ENCODE measurements at places on chromosomes 2 and 18.

GRCh38 chr2:121021685-121022084 is 263.3 kb downstream of the TFCP2L1 start:
- no peak for DNase-seq

DNA sequence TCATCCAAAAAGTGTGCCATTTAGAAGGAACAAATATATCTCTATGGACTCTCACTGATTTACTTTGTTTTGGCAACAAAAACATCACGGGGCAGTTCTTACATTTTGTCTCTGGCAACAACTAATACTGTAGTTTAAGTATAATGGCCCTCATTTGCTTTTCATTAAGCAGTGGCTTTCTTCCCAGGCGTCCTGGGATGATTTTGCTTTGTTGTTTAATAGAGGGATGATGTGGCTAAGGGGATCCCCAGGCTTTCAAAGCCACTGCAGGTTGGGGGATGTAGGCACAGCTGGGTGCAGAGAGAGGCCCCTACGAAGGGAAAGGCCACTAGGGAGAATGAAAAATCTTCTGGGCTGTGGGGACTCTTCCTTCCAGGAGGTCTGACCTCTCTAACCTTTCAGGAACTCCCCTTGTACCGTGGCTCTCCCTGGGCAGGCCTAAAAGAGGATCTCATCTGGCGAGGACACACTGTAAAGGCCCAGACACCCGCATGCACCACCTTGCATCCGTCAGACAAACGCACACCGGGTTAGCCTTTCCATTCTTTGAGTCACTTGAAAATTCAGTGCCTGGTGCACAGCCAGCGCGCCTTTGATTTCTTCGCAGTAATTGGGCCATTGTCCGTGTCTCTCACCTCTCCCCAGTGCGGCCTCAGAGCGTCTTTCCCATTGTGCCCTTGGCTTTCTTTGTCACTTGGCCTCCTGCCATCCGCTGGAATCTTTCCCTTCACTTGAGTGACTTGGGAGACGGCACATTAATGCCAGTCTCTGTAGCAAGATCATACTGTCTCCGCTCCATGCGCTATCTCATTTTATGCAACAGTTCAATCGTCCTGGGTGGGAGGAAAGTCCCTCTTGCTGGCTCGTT is 40.3 kb upstream of the AFF3 start:
- no peak for DNase-seq

DNA sequence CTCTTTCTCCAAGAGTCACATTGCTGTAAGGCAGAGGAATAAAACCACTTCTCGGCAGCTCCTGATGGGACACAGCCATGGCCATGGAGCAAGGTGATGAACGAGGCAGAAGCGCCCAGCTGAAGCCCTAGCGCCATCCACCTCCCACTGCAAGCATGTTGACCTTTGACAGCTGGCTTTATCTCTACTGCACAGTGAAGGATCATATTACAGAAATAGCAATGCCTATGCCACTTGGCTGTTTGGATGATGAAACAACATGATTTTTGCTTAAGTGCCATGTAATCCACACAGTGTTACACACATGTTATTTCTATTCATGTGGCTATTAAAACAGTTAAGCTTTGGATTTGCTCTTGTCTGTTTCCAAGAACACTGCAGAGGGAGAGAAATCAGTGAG is 167.7 kb downstream of the VAPA start:
- no peak for DNase-seq

DNA sequence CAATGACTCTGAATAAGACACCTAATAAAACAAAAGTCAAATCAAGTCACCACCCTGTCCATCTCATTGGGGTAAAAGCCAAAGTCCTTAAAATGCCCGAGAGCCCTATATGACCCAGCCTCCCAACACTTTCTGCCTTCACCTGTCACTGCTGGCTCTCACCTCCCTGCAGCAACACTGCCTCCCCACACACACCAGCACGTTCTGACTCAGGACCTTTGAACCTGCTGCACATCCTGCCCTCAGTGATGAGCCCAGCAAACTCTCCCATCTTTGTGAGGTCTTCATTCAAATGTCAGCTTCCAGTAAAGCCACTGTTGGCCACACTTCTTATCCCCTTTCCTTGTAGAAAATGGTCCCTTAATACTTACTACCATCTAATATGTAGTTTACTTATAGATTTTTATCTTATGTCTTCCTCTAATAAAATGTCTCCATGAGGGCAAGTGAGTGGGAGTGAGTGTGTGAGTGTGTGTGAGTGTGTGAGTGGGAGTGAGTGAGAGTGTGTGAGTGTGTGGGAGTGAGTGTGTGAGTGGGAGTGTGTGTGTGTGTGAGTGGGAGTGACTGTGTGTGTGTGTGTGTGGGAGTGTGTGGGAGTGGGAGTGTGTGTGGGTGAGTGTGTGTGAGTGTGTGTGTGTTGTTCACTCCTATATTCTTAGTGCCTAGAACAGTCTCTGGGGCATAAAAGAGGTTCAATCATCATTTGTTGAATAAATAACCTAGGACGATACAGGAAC is 504.7 kb downstream of the EIPR1 start:
- no peak for DNase-seq

DNA sequence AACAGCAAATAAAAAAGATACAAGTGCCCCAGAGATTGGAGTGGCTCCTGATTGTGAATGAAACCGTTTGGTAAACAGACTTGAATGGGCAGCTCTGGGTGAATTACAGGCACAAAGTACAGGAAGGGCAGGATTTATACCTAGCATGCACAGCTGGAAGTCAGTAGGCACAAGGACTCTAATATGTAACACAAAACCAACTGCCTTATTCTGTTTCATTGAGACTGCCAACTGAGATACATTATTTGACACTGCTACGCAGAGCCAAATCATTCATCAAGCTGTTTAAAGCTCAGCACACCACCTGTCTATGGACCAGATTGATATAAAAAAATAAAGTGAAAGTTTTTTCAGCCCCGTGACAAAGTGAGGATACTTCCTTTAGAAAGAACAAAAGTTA is 541.2 kb downstream of the NUP35 start:
- DNase-seq: no peak

- DNase-seq: peak; percentile 97
These were observed 70.7 kb upstream of the BCL2L11 start for GRCh38 chr2:111049792-111050640.

DNA sequence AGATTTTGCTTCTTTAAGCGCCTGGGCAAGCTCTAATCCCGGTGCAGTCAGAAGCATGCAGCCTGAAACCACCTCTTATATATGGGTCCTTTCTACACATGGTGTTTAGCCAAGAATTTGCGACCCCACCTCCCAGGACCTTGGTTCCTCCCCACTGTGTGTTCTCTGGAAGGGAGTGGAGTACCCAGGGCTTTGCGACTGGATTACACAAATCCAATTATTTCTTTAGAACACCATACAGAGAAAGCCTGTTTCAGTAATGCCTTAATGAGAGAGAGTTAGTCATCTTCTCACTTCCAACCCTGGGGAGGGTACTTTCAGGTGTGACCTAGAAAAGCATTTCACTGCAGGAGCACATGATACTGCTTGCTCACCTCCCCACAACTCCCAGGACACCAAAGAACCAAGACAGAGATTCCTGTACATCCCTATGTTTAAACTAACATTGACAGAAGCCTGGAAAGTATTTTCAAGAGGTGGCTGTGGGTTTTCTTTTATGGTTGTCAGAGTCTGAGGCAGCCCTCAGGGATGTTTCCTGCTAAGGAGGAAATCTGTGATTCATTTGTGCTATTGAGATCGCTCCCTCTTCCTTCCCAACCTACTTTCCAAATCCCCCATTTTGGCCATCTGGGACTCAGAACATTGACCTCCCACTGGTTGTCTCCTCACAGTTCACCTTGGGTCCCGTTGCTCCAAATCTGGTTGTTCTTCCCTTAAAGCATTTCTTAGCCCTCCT is at the start of gene CAPN14:
TSS of gene CAPN14 (minus strand) at position 51 of the 736 bp plus-strand sequence. CDS start 12,068 bp downstream, outside the sequence.
- peak; percentile 61 for DNase-seq

DNA sequence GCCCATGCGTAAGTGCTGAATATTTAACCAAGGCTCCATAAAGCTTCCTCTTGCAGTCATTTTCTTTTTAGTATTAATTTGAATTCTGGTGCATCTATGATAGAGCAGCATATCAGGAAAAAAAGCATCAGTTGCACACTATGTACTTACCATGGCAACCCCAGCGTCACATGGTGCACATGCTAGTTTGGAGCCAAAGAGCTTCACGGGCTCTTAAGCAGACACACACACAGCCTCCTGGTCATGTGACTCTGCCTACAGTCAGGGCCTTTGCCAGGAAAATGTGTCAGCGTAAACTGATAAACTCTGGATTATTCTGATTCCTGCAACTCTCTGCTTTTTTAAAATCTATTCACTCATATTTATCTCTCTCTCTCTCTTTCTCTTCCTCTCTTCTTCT is 30.2 kb downstream of the NYAP2 start:
- DNase-seq: peak; percentile 55

DNA sequence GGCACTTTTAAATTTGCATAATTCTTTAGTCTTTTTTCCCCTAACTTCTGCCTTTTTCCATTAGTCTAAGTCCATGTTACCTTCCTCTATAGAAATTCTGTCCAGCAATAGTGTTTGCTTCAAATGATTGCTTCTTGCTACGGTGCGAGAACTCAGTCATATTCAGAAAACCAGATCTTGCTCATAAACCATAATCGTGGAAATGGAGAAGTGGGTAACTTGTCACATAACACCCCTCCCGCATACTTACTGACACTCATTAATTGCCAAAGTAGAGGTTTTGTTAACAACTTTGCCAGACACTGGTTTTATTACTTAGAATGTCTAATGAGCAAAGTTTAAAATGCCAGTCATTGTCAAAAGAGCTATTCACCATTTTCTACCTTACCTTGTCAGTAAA is 94.3 kb upstream of the TWSG1 start:
- no peak for DNase-seq

- no peak for DNase-seq
These were observed 1456.1 kb upstream of the ACVR2A start for GRCh38 chr2:146388757-146389156.

- DNase-seq: no peak
These were observed 3.6 kb upstream of the DLX2 start for GRCh38 chr2:172106108-172106961.

DNA sequence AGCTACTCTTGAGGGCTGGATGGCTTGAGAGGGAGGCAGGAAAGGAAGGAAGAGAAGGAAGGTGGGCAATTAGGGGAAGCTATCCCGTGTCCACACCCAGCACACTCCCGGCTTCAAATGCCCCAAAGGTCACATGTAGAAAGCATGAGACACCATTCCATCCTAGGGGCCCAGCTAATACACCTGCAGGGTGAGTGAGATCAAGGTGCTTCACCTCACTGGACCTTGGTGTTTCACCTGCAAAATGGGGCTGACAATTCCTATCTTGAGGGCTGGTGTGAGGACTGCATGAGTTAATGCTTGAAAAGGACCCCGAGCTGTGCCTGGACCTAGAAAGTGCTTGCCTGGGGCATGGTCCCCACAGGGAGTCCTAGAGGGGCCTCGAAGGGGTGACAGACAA is 50.8 kb upstream of the SMAD7 start:
- DNase-seq: no peak

DNA sequence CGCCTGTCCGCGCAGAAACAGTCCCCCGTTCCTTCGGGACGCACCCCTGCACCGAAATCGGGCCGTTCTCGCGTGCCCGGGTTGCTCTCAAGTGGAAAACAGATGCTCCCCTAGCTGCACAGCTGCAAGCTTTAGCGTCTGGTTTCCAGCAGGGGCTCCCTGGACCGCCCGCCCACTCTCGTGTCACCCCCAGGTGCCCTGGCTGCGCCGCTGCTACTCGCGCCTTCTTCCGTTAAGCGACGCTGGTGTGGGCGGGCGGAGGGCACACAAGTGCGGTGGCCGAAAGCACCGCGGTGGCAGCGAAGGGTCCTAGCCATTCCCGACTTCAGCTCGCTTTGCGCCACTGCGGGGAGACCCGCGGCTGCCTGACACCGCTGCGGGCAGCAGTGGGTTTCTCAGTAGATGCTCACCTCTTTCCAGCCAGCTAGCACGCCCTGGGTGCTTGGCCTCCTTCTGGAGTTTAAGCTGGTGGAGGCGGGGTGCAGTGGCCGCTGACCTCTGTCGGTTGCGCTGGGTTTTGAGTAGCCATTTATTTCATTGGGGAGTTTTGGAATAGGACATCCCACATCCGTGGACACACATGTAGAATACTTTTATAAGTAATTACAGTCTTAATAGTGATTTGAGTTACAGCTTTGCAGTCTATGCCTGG is 806 bp downstream of the ZNF407 start:
- peak; percentile 19 for DNase-seq

DNA sequence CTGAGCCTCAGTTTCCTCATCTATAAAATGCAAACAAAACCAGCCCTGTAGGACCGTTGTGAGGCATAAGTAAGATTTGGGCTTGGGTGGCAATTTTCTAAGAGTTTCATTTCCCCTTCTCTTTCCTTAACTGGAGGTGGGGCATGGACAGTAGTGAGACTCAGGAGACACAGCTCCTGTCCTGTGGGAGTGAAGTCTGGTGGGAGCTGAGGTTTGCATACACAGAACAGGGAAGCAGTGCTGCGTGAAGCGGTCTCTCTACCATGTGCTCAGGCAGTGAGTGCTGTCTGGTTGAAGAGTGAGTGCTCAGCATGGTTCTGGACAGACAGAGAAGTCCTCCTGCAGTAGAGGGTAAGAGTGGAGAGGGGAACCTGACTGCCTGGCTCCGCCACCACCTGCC is 62.3 kb upstream of the MCFD2 start:
- no peak for DNase-seq

Measured in renal cortical epithelial cell (primary cell).